HCT116 (cell line): ENCODE measurements at places on chromosomes 4 and X.

- DNase-seq, result no peak
These were observed 118.6 kb downstream of the NAA11 start for GRCh38 chr4:79207281-79207680.

GRCh38 chr4:2264481-2265041 is 2.7 kb upstream of the MXD4 start:
- DNase-seq, result no peak

GRCh38 chr4:37837446-37837845 is 11.0 kb downstream of the PGM2 start:
- DNase-seq, result no peak

DNA sequence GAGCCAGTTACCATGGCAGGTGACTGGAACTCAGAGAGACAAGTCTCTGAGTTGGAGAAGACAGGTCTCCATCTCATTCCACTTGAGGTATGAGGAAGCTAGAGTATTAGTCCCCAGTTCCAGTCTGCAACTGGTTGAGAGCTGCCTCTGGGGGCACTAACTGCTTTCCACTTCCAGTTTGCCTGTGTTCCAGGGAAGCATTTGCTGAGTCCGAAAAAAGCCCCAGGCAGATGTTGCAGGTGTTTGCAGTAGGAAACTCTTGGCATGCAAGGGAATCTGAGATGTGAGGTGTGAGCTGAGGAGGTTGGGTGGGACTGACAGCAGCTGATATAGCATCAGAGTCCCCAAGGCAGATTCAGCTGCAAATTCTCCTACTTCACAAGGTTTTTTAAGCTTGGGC is 272.2 kb upstream of the CASK start:
- no peak for DNase-seq

DNA sequence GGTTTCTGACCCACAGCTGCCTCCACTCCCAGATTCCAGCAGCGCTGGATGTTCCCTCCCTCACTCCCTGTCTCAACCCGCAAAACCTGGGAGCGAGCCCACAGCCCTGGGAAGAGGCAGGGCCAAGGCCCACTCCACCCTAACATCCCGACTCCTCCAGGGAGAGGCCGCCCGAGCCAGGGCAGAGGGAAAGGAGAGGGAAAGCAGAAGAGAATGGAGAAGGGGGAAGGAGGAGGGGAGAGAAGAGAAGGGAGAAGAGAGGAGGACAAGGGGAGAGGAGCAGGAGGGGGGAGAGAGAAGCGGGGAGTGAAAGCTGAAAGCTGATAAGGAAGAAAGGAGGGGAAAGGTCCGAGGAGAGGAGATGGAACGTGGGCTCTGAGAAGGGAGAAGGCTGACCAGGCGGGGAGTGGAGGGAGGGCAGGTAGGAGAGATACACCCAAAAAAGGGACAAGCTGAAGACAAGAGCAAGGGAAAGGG is 120.2 kb upstream of the PJA1 start:
- DNase-seq, result no peak

- DNase-seq, result no peak
These were observed 39.8 kb downstream of the ARHGAP24 start for GRCh38 chr4:85514783-85515182.

DNA sequence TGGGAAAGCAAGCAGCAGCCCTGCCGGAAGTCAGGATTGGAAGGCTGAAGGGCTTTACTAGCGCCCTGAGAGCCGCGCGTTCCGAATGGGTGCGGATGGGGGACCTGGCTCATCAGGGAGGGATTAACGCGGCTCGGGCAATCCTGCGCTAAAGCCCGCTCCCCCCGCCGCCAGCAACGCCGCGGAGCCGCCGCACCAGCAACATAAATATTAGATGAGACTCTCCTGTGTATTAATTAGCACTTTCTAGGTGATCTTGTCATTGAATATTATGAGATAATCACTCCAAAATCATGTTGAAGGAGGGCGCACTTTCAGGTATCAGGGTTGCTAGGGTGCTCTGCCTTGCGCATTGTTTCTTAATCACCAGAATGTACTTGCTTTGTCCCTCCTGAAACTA is 357.2 kb upstream of the FAM241A start:
- DNase-seq, result no peak

DNA sequence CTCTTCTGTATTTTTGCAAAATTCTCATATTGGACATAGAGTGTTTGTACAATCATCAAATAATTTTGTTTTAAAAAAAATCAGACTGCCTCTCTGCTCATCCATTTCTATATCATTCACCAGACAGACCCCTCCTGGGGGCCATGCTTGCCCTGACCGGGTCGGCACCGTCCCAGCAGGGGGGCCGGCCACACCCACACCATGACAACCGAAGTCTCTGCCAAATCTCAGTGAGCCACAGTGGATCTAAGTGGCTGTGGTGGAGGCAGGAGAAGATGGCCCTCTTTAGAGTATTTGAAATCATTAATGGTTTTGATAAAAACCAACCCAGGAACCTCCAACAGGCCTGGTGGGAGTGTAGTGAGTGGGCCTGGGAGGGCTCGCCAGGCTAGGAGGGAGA is 66.9 kb upstream of the ADRA2C start:
- DNase-seq, result no peak

DNA sequence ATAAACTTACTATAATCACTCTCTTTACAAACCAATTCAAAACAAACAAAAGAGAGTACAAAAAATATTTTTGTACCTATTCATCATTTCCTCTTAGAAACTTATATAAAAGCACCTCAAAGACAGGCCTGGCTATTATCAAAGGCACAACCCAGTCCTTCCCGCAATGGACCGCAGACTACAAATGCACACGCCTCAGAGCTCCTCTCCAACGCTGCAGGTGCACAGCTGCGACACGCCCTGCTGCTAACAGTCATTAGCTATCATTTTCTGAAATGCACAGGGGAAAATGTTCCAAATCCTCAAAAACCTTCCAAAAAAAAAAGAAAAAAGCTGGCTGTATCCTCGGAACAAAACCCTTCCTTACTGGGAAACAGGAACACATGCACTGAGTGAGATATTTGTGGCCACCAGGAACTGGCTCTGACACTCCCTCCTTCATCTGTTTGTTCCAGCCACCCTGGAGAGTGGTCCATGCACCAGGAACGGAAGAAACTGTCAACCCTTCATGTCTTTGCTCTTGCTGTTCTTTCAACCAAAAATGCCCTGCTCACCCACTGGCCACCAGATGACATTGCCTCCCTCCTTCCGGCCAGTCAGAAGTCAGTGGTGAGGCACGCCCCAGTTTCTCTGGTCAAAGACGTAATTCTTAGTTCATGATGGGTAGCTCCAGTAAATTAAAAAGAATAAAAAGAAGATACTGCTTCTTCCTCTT is 16.7 kb downstream of the IRF2 start:
- DNase-seq, result no peak

GRCh38 chrX:49793686-49794085 is 35.4 kb upstream of the PAGE4 start:
- no peak for DNase-seq
